ENCODE measurements at places on chromosomes 2 and 18.

DNA sequence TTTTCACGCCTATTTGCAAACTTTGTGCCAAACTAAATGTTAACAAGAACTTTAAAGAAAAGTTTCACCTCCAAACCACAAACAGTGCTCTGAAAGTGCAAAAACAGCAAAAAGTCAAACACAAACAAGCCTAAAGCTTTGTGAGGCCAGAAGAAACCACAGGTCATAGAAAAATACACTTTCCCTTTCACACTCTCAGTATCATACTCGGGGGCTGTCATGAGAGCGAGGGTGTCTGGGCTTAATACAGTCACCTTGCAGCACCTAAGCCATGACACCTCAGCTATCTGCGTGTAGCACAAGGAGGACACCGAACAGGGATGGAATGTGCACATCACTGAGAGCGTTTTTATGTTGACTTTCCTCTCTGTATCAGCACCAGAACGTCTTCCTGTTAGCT is 26.6 kb upstream of the SEH1L start:
- DNase-seq: no peak

DNA sequence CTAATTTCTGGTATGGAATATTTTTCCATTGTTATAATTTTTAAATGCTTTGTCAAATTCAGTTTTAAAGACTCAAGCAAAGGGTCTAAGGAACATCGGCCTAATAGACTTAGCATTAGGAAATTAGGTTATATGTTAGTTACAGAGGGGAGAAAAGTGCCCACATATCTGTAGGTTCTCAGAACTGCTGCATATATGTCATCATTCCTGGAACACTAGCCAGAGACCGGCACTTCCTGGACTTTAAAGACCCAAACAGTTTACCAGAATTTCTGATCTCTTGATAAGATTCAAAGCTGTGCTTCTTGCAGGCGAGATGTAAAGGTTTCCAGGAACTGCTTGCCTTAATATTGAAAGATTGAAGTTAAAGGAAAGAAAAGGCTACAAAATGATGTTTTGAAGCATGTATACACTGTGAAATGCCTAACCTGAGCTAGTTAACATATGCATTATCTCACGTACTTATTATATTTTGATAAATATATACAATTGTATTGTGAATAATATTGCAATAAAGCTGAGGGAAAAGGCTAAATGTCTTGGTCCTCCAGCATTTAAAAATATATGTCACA is 993.6 kb downstream of the LRP1B start:
- DNase-seq: no peak

DNA sequence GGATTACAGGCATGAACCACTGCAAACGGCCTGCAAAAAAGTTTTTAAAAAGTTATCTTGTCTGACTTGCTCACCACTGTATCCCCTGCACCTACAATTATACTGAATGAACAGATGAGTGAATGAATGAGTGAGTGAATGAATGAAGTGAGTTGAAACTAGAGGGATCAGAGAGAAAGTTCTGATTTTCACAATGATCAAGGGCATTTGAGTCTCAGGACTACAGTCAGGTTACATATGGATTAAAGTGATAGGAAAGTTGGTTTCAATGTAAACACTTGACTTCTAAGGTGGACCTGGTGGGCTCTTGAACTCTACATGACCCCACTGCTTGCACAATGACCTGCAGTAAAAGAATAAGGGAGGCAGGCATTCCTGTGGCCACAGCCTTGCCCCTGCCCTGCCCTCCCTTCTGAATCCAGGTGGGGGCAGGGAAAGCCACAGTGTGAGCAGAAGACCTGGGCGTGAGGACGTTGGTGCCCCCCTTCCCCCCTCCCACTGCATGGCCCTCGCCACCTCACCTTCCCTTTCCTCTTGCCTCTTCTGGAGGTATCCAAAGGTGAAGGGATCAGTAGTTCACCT is 10.7 kb downstream of the C2orf80 start:
- no peak for DNase-seq

GRCh38 chr2:200378652-200379290 is 72.3 kb downstream of the SPATS2L start:
- DNase-seq: no peak

GRCh38 chr2:210022824-210023223 is 20.4 kb downstream of the RPE start:
- DNase-seq: no peak

DNA sequence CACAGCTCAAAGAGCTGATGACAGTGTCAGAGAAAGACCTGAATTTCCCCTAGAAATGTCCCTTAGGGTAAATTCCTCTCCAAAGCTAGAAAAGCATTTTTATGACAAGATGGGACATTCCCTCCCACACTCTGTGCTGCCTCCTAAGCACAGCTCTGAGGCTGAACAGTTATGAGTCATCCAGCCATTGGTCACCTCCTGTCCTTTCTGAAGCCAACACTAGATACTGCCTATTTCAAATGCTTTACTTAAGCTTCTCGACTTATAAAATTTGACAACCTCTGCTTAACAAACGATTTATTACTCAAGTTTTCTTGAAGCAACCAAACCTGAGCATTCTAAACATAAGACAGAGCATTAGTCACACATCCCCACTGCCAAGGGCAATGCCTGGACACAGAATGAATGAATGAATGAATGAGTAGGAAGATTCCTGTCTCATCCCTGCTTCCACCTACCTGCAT is 35.4 kb downstream of the B4GALT6 start:
- DNase-seq: no peak

DNA sequence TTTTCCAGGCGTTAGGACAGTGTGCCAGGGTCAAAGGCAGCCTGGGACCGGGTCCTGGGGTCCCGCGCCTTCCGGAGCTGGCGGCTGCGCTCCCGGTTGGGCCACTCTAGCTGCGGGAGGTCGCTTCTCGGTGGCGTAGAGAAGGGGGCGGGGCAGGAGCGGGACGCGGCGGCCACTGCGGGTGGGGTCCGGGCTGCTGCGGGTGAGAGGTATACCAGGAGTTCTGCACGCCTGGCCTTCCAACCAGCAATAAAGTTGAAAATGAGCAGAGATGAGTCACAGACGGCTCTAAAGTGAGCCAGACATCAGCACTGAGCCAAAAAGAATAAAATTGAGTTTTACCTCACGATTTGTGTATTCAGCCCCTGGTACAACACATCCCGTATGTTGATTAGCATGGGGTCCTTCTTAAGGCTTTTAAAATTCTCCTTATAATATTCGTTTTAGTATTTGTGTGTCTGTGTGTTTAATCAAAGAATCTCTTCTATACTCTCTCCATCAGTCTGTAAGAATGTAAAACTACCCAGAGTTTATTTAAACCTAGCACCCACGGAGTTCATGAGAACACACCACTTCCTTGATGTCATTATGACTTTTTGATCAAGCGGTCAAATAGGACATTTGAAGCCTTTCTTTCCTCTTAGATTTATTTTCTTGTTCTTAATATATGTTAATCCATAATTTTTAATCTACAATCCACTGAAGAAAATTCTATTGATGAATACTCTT is at the start of gene C1GALT1C1L:
TSS of gene C1GALT1C1L (minus strand) at position 108 of the 729 bp plus-strand sequence. CDS start at position 1, 107 bp downstream.
- DNase-seq: peak; percentile 33

DNA sequence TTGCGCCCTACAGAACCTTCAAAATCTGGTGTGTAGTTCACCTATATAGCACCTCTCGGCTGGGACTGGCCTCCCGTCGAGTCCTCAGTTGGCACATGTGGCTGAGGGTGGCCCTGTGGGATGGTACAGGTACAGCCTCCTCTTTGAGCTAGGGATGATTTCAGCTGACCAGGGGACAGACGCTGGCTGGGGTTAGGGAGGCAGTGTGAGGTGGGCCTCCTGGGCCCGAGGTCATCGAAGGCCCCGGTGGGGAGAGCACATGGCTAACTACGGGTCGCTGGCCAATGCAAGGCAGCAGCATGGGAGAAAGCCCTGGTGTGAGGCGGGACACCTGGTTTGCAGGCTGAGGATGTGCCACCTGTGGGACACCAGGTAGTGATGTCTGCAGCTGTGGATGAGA is 304.8 kb downstream of the GBX2 start:
- no peak for DNase-seq

- DNase-seq: no peak
Observed at GRCh38 chr2:224202281-224202865, 163.3 kb upstream of the SERPINE2 start.

DNA sequence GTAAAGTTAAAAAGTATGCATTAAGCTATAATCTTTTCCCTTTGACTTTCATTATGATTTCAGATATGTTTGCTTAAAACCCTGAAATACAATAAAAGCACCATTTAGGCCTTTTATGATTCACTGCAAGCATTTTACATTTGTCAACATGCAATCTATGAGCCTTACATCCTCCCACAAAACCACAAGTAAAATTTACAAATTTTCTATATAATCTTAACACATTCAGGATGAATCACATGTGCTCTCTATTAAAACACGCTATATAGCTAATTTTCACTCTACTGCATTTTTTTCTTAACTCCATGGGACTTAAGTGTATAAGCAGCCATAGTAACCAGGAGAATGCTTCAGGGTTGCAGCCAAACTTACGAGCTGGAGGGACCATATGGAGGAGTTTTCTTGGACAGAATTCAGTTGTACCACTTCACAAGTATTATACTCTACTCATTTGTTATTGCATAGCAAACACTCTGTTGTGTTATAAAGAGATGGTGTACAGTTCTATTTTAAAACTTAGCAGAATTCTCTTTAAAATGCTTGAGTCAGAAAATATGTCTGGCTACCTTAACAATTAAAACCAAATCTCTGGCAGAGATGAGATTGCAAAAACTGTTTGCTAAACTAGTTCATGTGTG is 293.2 kb downstream of the ALK start:
- no peak for DNase-seq

GRCh38 chr2:84687498-84688149 is 171.3 kb downstream of the DNAH6 start:
- DNase-seq: no peak

DNA sequence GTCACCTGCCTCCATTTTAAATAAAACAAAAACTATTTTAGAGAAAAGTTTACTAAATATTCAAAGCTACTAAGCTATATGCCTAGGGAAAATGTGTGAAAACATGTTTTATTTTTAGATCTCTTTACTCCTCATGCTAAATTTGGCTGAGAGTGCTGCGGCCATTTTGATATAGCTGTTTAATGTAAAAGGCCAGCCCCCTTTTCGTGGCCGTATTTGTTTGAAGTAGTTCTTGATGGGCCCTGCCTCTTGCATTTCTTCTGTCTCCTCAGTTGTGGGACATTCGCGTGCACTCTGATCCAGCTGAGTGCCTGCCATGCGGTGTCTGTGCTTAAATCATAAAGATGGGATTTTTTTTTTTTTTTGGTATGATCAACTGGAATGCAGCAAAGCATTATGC is 64.0 kb downstream of the ZNF407 start:
- DNase-seq: no peak

Data from germinal center (tissue), 1 donor.